ENCODE measurements at places on chromosomes 13 and 19.

DNA sequence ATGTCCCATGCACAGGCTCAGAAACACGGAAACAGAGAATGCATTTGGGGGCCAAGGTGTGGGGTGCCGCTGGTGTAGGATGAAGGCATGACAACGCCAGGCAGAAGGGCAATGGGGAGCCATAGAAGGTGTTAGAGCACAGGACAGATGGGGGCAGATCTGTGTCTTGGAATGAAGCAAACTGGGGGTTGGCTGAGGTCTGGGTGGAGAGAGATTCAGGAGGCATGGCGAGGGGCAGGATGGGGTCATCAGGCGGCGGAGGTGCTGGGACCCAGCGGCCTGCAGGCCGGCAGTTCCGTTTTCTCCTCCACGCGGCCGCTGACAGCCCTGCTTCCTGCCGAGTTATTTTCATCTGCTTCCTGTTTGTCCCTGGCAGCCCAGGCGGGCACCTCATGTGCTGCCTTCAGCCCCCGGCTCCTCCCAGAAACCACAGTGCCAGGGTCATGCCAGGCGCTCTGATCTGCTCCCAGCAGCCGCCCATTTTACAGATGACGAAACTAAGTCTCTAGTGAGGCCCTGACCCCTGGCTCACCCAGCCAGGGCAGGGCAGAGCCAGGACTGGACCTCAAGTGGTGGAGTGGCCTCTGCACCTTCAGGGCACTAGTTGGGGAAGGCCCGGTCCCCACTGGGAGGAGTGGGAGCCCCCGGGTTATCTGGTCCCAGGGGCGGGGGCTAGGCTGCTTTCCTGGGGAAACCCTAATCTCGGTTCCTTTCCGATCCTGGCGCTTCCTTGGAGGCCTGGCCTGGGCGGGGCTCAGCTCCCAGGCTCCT, 2.2 kb downstream of the ARHGAP45 start:
- DNase-seq, result no peak

GRCh38 chr19:45408830-45409556, 2.5 kb downstream of the POLR1G start:
- no peak for DNase-seq

- no peak for DNase-seq
These were observed 257.4 kb upstream of the SLITRK1 start for GRCh38 chr13:84139561-84140158.

- DNase-seq, result no peak
These were observed at the start of gene TTYH1 for GRCh38 chr19:54415208-54415900. TTYH1 (plus strand) TSS chr19:54415464; CDS start chr19:54415553, 89 bp downstream.

DNA sequence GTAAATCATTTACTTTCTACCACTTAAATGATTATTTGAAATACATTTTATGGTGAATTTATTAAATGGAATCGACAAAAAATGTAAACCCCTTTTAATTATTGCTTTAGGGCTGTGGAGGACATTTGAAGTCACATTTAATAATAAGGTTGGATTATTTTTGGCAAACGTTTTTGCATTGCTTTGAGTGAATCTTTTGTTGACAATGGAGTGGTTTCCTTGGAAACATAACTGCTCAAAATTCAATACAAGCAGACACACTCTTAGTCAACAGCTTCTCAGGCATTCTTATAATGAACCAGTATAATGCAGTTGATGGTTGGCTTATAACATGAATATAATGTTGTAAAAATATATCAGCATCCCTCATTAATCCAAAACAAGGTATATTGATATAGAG, 104.7 kb downstream of the DCLK1 start:
- no peak for DNase-seq

DNA sequence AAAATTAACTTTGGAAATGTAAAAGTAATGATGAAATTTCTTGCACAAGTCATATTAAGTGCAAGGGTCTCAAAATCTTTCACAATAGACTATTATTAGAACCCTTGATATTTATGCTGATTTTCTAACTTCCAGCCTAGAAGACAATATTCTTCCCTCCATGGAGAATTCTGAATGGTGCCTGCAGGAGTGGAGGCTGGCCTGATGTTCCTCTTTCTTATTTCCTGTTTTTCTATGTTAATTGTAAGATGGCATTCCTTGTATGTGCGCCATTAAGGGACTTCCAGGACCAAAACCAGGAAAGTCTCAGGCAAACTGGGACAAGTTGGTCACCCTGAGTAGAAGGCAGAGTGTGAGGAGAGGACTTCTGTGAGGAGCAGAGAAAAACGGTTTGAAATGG, 294.9 kb downstream of the DLEU7 start:
- no peak for DNase-seq

DNA sequence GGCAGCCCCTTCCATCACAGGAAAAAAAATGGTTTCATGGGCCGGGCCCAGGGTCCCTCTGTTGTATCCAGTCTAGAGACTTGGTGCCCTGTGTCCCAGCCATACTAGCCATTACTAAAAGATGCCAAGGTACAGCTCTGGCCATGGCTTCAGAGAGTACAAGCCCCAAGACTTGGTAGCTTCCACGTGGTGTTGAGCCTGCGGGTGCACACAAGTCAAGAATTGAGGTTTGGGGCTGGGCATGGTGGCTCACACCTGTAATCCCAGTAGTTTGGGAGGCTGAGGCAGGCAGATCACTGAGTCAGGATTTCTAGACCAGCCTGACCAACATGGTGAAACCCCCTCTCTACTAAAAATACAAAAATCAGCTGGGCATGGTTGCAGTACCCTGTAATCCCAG, 214.3 kb downstream of the LIG4 start:
- DNase-seq, result no peak

DNA sequence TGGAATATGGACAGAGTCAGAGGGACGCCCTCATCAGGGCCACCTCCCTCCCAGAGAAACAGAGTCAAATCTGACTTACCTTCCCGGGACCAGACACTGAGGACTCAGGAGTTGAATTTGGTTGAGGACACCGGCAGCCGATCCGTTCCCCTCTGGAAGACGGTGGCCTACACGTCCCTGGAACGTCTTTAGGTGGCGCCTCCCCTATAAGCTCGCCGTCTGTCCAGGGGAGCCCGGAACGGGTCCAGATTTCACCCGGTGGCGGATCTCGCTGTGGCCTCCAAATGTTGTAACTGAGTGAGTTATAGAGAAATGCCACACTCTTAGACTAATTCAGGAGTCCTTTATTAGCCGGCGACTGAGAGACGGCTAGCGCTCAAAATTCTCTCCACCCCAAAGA, 9.0 kb downstream of the TNFSF14 start:
- DNase-seq, result no peak

GRCh38 chr19:40721140-40721486, 4.2 kb downstream of the ITPKC start:
- no peak for DNase-seq
